ENCODE measurements at places on chromosomes 4 and X. TPM values are rescaled to one million over a fixed set of nuclear protein-coding genes. Genes with fewer than 3 reads are reported as not detected.

Gene ATP10D
- polyA plus RNA-seq: 13.3 TPM

Gene FAM114A1
- 24.6 TPM for polyA plus RNA-seq

Gene DDIT4L
- polyA plus RNA-seq: 7.4 TPM

Gene CXCL9
- polyA plus RNA-seq: not detected

Gene SMR3B
- polyA plus RNA-seq: not detected

Gene PYURF
- 123 TPM for polyA plus RNA-seq

Gene UCHL1
- 1,142 TPM for polyA plus RNA-seq
